Fibroblast of lung (primary cell): ENCODE measurements at places on chromosomes 4 and X. TPM values are rescaled to one million over a fixed set of nuclear protein-coding genes. Genes with fewer than 3 reads are reported as not detected.
A peak's percentile ranks its signal among the peaks of the same experiment; 100 is the strongest.

- no peak for DNase-seq
Observed at GRCh38 chr4:134139188-134139587, 62.4 kb downstream of the PABPC4L start.

GRCh38 chr4:171601091-171601490 lies 212.1 kb upstream of the GALNTL6 start:
- no peak for DNase-seq

- DNase-seq: no peak
Observed at GRCh38 chrX:116749943-116750342, 287.2 kb upstream of the CT83 start.

DNA sequence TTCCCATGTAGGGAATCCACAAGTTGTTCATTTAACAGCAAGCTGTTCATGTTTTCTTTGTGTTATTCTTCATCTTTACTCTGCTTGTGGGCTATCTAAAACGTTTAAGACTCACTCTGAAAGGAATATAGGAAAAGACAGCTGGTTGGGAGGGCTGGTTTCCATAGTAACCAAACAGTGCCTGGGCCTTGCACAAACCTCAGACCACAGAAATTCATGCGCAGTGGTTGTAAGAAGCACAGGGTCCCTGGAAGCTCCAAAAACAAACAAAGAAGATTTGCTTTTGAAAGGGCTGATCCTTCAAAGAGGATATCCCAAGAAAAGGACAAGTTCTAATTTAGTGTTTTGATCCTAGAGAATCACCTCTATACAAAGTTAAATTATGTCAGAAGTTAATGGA lies 7.8 kb downstream of the SERTM2 start:
- peak; percentile 80 for DNase-seq

GRCh38 chr4:147944249-147944648 lies 212.4 kb downstream of the ARHGAP10 start:
- DNase-seq: no peak

- DNase-seq: no peak
Observed at GRCh38 chr4:187782286-187782824, 213.2 kb upstream of the ZFP42 start.

DNA sequence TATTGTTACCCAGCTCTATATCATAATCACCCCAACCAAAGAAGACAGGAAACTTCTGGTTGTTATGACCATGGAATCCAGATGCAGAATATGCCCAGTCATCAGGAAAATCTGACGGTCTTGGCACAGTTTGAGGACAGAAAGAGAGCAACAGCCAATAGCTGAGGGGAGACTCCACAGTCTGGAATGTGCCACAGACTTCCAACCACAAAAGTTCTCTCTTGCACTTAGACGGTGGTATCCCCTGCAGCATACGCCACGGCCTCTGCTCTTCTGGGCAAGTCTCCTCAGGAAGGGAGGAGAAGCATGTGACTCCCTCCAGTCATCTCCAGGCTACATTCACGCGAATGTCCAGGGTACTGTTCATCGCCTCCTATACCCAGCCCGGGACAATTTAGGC lies 18.4 kb downstream of the ZNF827 start:
- peak; percentile 99 for DNase-seq

- DNase-seq: no peak
Observed at GRCh38 chr4:41232856-41233255, 18.5 kb upstream of the APBB2 start.

DNA sequence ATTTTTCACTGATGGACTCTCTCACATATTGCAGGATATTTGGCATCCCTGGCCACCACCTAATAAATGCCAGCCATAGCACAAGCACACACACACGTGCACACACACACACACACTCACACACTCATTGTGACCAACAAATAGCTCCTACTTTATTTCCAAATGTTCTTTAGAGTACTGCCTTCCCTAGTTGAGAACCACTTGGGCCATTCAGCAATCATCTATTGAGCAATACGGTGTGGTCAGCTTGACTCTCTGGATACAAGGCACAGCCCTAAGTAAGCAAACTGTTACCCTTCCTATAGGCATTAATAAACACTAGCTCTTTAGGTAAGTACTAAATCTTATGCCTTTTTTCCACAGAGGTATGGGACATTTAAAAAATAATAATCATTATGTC lies 21.1 kb downstream of the CORIN start:
- DNase-seq: no peak

- DNase-seq: peak; percentile 74
Observed at GRCh38 chr4:76977736-76978350, 28.3 kb downstream of the SEPTIN11 start.

DNA sequence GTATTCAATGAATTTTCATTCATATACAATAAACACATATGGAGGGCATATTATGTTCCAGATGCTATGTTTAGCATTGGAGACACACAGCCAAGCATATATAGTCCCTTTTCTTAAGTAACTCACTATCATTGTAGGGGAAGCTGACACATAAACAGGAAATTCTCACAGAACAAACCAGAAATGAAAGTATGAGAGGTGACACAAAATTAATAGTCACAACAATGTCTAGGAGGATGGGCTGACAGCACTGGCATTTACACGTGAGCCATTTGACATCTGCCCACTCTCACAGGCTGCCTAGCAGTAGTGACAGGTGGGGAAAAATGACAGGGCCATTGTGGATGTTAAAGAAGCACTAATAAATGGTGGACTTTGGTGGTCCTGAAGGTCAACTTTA lies 2.6 kb upstream of the CNOT6L start:
- DNase-seq: no peak

DNA sequence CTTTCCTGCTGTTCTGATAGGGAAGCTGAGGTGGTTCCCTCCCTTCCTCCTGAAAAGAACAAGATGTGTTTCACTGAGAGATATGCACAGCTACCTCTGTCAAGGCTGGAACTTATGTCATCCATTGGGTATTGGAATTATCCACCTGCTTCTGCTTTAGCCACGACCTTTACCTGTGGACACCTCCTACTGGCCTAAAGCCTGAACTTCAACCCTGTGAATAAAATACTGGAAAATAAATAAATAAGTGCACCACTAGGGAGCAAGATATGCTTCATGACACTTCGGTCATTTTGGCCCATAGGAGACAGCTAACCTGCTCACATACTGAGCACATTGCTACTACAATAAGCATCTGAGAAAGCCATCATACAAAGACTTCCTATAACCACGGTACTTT lies 419.9 kb upstream of the NWD2 start:
- no peak for DNase-seq

DNA sequence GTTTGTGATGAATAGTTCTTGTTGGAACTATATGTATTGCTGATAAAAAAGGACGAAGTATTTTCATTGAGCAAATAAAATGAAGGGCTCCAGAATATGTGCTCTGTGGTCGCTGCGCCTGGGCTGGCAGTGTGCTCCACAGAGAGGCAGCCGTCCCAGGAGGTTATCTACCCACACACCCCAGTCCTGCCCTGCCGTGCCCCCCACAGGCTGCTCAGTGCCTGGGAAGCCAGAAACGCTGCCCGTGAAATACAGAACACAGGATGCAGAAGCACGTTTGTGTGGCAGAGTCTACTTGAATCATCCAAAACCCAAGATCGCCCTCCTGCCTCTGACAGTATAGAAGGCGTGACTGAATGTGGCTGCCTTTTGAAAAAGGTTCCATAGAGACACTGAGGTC lies 1.4 kb downstream of the CLDN22 start:
- DNase-seq: no peak

DNA sequence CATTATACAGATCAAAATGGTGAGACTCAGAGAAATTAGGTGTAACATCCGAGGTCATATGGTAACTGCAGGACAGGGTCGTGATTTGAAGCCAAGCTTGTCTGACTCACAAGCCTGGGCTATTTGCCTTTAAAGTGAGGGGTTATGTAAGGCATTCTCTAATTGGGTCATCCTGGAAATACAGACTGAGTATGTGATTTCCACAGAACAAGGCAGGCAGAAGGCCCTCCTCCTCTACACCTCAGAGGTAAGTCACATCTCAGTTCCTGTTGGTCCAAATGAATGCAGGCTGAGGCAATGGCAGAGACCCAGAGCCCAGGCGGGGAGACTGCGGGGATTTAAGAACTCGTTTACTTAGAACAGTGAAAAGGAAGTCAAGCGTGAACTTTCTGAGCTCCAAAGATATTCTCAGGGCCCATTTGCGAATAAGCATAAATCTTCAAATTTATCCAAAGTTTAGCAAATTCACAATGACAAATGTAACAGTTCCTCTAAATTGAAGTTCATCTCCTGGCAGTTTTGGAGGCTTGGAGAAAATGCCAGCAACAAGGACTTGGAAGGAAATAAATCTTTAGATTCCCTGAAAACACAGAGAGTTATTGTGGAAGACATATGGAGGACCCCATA lies 153.3 kb downstream of the LDB2 start:
- peak; percentile 89 for DNase-seq

GRCh38 chr4:7007142-7007907 lies 35.8 kb upstream of the TADA2B start:
- no peak for DNase-seq

DNA sequence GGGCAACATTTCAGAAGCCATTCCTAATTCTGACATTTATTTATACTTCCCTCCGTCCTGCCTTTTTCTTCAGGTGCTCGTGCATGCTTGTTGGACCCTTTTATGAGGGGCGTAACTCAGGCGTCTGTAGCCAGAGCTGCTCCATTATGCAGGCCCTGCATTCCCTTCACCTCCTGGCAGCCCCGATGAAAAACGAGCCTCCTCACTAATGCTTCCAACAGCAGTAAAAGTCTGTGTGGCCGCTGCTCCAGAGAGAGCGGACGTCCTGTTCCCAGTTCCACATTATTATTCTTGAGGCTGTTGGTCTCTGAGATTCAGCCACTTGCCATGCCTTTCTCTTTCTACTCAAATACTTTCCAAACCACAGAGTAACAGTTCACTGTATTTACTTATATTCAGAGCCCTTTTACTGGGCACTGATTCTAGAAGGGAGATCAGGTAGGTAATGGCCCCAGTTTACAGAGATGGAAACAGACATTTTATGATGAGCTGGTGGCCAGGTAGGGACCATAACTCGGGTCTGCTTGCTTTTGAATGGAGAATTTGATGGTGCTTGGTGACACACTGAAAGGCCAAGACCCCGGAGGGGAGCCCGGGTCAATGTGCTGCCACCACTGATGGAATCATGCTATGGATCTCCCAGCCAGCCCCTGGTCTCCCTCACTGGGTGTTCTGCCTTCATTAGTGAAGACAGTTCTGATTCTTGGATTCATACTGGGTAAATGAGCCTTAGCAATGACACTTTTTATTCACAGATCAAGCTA lies 101.0 kb downstream of the GATB start:
- peak; percentile 40 for DNase-seq

DNA sequence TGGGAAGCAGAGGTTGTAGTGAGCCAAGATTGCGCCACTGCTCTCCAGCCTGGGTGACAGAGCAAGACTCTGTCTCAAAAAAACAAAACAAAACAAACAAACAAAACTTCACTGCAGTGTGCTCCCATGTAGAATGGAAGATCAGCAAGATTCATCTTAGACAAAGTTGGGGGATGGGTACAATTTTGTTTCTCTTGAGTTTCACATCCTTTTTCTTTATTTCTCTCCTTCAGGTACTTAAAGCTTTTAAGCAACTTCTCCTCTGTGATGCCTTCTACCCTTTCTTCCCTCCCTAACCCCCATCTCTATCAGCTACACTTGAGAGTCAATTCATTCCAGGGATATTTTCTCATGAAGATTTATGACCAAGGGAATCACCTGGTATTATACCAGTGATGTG lies 15.5 kb upstream of the RBBP7 start:
- no peak for DNase-seq

DNA sequence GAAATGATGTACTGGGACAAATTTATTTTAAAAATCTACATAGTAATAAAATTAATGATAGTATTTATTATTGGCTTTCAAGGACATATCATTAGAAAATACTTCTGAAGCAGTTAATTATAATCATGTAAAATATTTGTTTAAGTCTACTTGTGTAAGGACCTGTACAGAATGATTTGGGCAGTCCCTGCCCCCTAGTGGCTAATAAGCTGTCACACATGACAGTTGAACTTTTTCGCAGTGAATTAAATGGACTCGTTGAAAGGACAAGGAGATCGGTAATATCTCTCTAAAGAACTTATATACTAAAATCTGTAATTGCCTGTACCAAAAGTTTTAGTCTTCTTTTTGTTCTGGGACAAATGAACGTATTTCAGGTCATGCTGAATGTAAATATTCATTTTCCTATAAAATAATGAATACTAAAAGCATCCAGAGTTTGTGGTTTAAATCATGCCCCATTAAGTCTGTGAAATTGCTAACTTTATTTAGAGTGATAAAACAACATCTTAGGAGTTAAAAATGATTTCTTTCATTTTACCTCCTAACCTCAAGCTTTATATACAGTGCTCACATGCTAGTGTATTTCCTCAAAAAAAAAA lies 13.6 kb downstream of the EXOC1 start:
- DNase-seq: peak; percentile 73

- DNase-seq: no peak
Observed at GRCh38 chrX:118225711-118226428, 109.3 kb upstream of the KLHL13 start.

GRCh38 chrX:9656277-9656676 lies 109.4 kb downstream of the GPR143 start:
- DNase-seq: no peak

- DNase-seq: peak; percentile 54
Observed at GRCh38 chr4:53706422-53707032, 115.2 kb upstream of the LNX1 start.

GRCh38 chr4:41430792-41431191 lies 107.2 kb upstream of the LIMCH1 start:
- peak; percentile 18 for DNase-seq

- no peak for DNase-seq
Observed at GRCh38 chr4:35164063-35164462, 1080.3 kb downstream of the ARAP2 start.

DNA sequence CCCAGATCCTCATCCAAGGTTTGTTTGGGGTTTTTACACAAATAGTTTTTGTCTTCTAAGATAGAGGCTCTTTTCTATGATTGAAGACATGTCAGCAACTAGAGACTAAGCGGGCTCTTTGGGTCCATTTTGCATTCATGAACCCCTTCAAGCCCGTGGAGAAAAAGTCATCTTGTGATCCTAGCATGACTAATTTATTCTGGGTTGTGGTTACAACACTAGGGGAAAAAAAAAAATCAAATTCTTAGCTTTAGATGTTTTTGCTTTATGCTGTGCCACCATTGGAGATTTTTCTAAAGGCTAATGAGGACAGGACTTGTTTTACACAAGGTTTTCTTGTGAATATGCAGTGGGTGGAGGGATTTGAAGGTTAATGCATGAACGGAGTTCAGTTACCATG lies 440.0 kb downstream of the PCDH7 start:
- DNase-seq: peak; percentile 38

GRCh38 chr4:17664755-17665154 lies 50.3 kb downstream of the MED28 start:
- no peak for DNase-seq

Gene MTCP1
- 14.6 and 16.0 TPM in 2 replicates for total RNA-seq

Gene SCML1
- 7.7 and 11.4 TPM in 2 replicates for total RNA-seq

Gene BEX2
- 2.8 and 5.9 TPM in 2 replicates for total RNA-seq

Gene GLUD2
- total RNA-seq: 1.3 and 1.8 TPM in 2 replicates

Gene GPM6B
- 0.99 and 1.0 TPM in 2 replicates for total RNA-seq

Gene AFAP1
- 30.1 and 34.9 TPM in 2 replicates for total RNA-seq

Gene AKAP17A
- 17.8 and 18.0 TPM in 2 replicates for total RNA-seq

Gene CPLX1
- 0.66 TPM in 1 of 2 replicates, not detected in the other for total RNA-seq

Gene DNAAF6
- not detected in 2 replicates for total RNA-seq

Gene ENAM
- total RNA-seq: under 0.01 and 0.50 TPM in 2 replicates

Gene IL21
- not detected in 2 replicates for total RNA-seq

Gene PCDH11X
- 0.17 TPM in 1 of 2 replicates, not detected in the other for total RNA-seq

Gene FAM184B
- under 0.01 TPM in 1 of 2 replicates, not detected in the other for total RNA-seq

Gene VCX3A
- not detected in 2 replicates for total RNA-seq

Gene SHROOM4
- 0.50 and 0.51 TPM in 2 replicates for total RNA-seq

Gene ZRSR2
- 3.1 and 6.6 TPM in 2 replicates for total RNA-seq

Gene L1CAM
- under 0.01 and 0.99 TPM in 2 replicates for total RNA-seq

Gene HAND2
- total RNA-seq: under 0.01 TPM in 2 replicates

Gene CCNA2
- total RNA-seq: 1.3 and 12.6 TPM in 2 replicates
